M059J (cell line): ENCODE measurements at places on chromosomes 3 and 15. TPM values are rescaled to one million over a fixed set of nuclear protein-coding genes. Genes with fewer than 3 reads are reported as not detected.

DNA sequence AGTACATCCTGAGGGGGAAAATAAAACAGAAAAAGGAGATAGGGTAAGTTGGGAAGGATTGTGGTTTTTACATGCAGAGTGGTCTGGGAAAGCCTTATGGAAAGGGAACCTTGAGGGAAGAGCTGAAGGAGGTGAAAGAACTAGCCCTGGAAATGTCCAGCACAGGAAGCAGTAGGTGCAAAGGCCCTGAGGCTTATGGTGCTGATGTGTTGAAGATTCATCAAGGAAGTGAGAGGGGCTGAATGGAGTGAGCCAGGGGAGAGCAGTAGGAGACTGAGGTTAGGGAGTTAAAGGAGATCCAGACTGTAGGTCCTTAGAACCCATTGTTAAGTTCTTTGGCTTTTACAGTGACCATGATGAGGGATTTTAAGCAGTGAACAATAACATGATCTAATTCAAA lies 33.0 kb downstream of the ATP1B3 start:
- no peak for DNase-seq

DNA sequence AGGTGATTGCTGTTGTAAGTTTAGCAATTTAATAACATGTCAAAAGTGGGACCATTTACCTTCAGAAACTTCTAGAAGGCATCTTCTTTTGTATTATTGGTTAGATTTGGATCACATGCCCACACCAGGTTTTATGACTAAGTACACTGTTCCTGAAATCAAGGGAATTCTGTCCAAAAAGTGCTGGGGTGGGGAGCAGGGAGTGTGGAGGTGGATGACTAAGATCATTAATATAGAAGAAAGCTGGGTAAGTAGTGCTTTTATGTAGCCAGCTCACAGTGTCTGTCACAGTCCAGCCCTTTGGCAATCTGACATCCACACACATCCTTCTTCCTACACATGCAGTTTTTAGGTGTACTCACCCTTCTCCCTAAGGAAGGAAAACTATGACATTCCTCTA lies 120.0 kb downstream of the TMCO5A start:
- peak; percentile 33 for DNase-seq

- DNase-seq: peak; percentile 21
Measured at GRCh38 chr3:182837855-182838454, 44.7 kb downstream of the ATP11B start.

DNA sequence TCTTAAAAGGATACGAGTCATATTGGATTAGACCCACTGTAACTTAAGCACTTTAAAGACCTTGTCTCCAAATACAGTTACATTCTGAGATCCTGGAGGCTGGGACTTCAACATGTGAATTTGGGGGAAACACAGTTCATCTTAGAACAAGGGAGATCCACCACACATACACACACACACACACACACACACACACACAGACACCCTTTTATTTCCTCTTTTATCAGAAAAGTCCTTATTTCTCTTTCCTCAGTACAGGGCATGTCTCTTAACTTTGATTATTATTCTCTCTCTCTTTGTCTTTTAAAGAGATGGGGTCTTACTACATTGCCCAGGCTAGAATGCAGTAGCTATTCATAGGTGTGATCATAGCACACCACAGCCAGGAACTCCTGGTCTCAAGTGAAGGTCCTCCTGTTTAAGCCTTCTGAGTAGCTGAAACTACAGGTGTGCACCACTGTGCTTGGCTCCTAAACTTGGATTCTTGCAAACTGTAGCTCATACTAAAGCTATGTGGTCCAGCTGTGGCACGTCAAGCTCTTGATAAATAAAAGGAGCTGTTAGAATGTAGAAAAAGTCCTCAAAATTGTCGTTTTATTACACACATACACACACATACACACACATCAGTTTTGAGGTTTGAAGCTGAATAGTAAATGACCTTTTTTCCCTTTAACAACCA lies 7.4 kb downstream of the GOLM2 start:
- DNase-seq: peak; percentile 32

GRCh38 chr3:38561746-38562466 lies 65.8 kb downstream of the EXOG start:
- DNase-seq: no peak

- DNase-seq: no peak
Measured at GRCh38 chr3:27224197-27224596, 145.0 kb downstream of the NEK10 start.

DNA sequence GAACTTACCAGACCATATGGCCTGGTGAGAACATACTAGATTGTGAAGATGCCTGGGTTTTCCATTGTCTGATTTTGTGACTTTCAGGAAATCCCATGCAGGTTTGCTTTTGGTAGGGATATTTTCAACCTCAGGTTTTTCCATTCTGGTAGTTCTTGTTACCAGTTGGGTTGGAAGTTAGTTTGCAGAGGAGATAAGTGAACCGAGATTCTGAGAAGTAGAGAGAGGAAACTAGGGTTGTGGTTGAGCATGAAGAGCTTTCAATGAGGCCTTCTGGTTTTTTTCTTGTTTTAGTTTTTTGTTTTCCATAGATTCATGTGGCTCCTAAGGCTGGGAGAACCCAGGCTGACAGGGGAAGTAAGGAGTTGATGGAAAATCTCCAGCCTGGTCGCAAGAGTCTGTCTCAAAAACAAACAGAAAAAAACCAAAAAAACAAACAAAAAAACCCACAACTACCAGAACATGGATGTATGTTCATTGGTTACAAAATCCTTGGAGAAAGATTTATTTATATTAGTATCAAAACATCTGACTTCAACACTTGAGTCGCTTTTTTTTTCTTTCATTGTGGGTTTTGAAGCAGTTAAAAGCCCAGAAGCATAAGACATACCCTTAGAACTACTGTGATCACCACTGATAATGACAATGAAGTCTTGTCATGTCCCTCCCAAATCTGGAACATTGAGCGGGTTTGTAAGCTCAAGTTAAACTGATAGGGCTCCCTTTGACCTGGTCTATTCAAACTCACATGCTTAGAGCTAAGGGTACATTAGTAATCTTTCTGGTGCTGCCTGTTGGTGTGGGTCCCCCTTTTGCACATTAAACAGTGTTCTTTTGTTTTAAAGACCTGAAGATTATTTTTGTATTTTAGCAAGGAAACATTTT lies 3.2 kb downstream of the GPR171 start:
- DNase-seq: peak; percentile 51

Gene GP5
- 0.12 TPM in 1 of 2 replicates, not detected in the other for total RNA-seq

Gene RASGRP1
- total RNA-seq: 0.22 and 0.52 TPM in 2 replicates

Gene CTXN2
- 0.20 TPM in 1 of 2 replicates, not detected in the other for total RNA-seq

Gene INAFM2
- 21.6 and 29.3 TPM in 2 replicates for total RNA-seq

Gene LRTM1
- not detected in 2 replicates for total RNA-seq

Gene SCAMP2
- 41.5 and 60.0 TPM in 2 replicates for total RNA-seq
